AG08395 (cell line): ENCODE measurements at places on chromosomes 13 and 19.

GRCh38 chr19:639253-640160, at the start of gene FGF22:
TSS of gene FGF22 (plus strand) at chr19:639879. CDS start at chr19:639926, 47 bp downstream.
- peak; percentile 99 for DNase-seq

DNA sequence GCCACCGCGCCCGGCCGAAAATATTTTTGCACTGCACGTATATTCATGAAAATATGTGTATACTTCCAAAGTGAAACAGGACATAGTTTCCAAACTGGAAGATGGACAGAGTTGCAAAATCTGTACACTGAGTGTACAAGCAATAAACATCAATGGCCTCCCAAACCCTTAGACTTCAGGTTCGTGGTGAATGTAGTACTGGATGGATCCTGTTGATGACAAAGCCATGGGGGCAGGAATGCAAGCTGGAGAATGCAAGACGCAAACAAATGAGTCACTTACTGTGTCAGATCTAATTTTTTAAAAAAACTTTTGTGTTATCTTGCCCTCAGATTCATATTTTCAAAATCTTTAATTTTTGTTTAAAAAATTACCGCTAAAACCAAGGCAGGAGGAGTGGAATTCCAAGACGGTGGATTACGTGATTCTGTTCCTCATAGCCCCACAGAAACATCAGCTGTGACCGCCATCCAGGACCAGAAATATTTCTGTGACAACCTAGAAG, 12.7 kb upstream of the LILRA2 start:
- DNase-seq = no peak

- no peak for DNase-seq
Measured at GRCh38 chr19:33024398-33024797, 40.3 kb downstream of the RHPN2 start.

GRCh38 chr19:41265395-41266153, 1.4 kb downstream of the HNRNPUL1 start:
- peak; percentile 13 for DNase-seq

GRCh38 chr19:45164577-45165335, 4.0 kb upstream of the NKPD1 start:
- DNase-seq = peak; percentile 56

DNA sequence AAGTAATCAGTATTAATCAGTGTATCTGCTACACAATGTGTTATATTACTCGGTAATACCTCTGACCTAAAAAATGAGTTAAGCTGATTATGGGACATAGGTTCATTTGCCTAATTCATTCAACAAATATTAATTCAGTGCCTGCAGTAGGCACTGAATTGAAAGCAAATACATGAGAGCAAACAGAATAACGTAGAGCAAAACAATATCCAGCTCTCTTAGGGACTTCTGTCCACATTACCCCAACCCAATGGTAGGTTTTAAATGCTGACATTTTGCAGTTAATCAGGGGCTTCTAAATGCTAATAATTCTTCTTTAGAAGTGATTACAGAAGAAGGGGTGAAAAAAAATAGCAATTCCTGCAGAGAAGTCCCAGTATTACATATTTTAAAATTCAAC, 4.9 kb downstream of the RCBTB2 start:
- no peak for DNase-seq

DNA sequence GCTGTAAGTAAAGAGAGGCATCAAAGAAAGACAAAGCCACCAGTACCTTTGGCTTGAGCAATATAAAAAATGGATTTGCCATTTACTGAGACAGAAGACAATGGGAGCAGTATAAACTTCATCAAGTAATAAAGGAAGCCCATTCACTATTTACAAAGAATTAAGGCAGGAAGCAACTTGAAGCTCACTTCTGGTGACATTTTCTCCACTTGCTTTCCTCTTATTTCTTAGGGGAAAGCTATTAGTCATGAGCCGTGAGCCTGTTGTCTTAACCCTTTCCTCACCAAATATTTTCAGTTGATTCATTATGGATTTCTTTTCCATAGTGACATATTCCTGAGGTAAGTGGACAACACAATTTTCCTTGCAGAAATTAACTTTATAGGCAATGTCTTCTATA, 156.8 kb downstream of the DNAJC3 start:
- no peak for DNase-seq

- no peak for DNase-seq
Measured at GRCh38 chr13:103952183-103952582, 886.0 kb upstream of the SLC10A2 start.

DNA sequence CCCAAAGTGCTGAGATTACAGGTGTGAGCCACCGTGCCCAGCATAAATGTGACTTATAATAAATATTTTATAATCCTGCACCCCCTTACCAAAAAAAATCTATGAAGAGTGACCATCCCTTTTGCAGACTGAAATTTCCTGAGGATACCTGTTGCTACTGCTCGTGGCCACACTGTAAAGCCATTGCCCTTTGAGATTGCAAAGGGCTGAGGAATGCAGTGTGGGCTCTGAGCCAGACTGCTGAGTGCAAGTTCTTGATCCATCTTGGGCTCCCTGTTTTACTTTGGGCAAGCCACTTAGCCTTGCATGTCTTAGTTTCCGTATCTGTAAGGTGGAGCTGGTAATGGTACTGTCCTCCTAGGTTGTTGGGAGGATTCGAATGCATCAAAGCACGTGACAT, 23.4 kb downstream of the SIPA1L3 start:
- DNase-seq = no peak

- no peak for DNase-seq
Measured at GRCh38 chr13:36417331-36417730, 15.0 kb upstream of the CCNA1 start.

DNA sequence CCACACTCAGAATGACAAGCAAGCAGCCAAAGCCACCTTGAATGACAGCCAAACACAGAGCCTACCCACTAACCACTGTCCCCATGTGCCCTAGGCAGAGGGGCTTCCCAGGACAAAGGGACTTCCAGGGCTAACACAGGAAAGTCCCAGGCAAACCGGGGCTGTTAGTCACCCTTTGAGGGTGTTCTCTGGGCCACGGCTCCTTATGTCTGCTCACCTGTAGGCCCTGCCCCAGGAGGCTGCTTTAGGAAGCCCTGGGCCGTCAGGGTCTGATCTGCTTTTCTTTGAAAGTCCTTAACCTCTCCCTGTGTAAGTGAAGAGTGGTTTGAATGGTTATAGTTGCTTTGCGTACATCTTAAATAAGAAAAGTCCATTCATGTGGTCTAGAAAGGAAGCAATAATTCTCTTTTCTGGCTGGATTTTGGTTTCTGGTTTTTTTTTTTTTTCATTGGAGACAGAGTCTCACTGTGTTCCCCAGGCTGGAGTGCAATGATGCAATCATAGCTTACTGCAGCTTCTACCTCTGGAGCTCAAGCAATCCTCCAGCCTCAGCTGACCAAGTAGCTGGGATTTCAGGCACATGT, 161.4 kb downstream of the EFNB2 start:
- no peak for DNase-seq
